ENCODE measurements at places on chromosomes 13 and 19.

DNA sequence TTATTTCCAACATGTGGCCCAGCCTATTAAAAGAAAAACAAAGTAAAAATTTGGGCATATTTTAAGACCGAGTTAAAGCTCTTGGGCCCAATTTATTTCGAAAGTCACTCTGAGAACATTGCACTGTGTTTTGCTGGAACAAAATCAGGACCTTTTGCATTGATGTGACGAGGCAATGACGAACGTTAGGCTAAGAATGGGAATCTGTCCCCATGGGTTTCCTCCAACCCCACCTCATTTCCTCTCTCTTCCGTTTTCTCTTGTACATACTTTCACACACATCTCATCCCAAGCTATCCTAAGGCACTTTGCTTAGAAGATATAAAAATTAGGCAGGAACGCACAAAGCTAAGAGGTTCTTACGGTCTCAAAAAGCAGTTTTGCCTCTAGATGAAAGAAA lies 22.1 kb downstream of the EDNRB start:
- no peak for DNase-seq

DNA sequence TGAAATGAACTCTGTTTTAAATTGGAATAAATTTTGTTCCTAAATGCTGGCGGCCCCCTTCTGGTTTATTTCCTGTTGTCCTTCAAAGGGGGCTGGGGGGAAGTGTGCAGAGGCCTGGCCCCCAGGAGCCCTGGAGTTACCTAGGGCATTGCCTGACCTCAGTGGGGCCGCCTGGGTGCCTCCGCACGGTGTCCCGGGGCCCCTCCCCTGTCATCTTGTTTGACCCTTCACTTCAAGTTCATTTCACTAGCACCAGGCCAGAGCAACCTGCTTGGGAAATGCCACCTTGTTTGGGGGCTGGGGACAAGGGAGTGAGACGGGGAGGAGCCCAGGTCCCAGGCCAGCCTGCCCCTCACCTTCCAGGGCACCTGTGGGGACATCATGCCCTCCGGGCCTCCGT lies 11.9 kb upstream of the GNA15 start:
- DNase-seq: no peak

GRCh38 chr13:33201659-33202058 lies 83.9 kb downstream of the STARD13 start:
- no peak for DNase-seq

- no peak for DNase-seq
These were observed 195.6 kb downstream of the GGACT start for GRCh38 chr13:100392709-100393630.

Measured in right renal pelvis (tissue), 4 donors.